ENCODE measurements at places on chromosomes 1 and 21. TPM values are rescaled to one million over a fixed set of nuclear protein-coding genes. Genes with fewer than 3 reads are reported as not detected.

Gene FAM177B
- total RNA-seq = not detected

Gene THEMIS2
- 27.9 TPM for total RNA-seq

Gene ZC3H11A
- 122 TPM for total RNA-seq

Gene RPE65
- not detected for total RNA-seq

Gene RO60
- 166 TPM for total RNA-seq

Gene DDR2
- total RNA-seq = 11.1 TPM

Gene GCSAML
- total RNA-seq = not detected

Gene NECTIN4
- total RNA-seq = 0.17 TPM

Gene RHD
- total RNA-seq = 0.34 TPM

Gene LINGO4
- total RNA-seq = not detected

Gene THEM4
- total RNA-seq = 5.1 TPM

Gene FAM78B
- total RNA-seq = 1.2 TPM

Gene FCGR2B
- total RNA-seq = not detected

Gene CFHR1
- not detected for total RNA-seq

Gene SHISA4
- total RNA-seq = 15.7 TPM

Gene HDGF
- total RNA-seq = 149 TPM

Gene LCE1E
- total RNA-seq = not detected

Gene CFAP410
- total RNA-seq = 6.0 TPM

Gene NAV1
- total RNA-seq = 27.0 TPM

Gene EPB41
- total RNA-seq = 36.2 TPM

Gene FAM43B
- total RNA-seq = not detected

Gene RPTN
- not detected for total RNA-seq

Gene HPDL
- 4.6 TPM for total RNA-seq

Gene RCAN3
- total RNA-seq = 4.2 TPM

Gene RYR2
- 0.09 TPM for total RNA-seq

Gene HJV
- total RNA-seq = not detected

Gene CDK18
- 1.7 TPM for total RNA-seq

Gene S100B
- not detected for total RNA-seq

Gene OMA1
- 21.3 TPM for total RNA-seq

Gene C1orf87
- total RNA-seq = not detected

Gene AGPAT3
- 153 TPM for total RNA-seq

Gene TNFSF4
- total RNA-seq = 2.7 TPM

Gene RBM34
- total RNA-seq = 55.8 TPM
